ENCODE measurements at places on chromosomes 2 and 18. TPM values are rescaled to one million over a fixed set of nuclear protein-coding genes. Genes with fewer than 3 reads are reported as not detected.

GRCh38 chr2:96144481-96145035 lies 682 bp downstream of the DUSP2 start:
- DNase-seq: peak; percentile 52

- no peak for DNase-seq
Measured at GRCh38 chr2:46601328-46601963, 122.1 kb downstream of the TMEM247 start.

DNA sequence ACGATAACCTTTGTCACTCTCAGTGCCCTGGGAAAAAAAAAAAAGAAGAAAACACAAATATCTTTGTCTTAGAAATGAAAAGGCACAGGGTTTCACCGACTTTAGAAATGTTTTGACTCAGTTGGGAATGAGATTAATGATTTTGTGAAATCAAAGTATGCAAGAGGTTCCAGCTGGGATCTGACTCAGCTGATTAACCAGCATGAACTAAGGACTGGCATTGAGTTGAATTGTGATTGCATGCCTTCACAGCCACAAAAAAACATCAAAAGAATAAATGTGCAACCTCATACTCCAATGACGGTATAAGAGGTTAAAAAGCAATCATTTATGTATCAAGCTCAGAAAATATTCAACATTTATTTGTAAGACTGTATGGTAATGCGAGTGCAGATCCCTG lies 566.6 kb upstream of the DSEL start:
- DNase-seq: no peak

DNA sequence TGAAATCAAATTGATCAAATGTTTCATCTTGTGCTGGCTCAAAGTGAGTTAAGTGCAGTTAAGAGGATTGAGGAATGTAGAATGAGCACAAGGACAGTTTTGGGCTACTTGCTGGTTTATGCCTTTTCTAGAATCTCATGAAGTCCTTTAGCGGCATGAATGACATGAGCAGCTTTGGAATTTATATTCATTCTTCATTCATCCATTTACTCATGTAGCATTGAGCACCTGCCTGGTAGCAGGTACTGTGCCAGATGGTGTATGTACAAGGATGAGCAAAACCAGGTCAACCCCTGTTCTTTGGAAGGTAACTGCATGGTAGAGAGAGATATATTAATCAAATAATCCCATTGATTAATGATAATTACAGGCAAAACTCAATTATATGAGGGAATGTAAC lies 1.2 kb downstream of the ICOS start:
- no peak for DNase-seq

DNA sequence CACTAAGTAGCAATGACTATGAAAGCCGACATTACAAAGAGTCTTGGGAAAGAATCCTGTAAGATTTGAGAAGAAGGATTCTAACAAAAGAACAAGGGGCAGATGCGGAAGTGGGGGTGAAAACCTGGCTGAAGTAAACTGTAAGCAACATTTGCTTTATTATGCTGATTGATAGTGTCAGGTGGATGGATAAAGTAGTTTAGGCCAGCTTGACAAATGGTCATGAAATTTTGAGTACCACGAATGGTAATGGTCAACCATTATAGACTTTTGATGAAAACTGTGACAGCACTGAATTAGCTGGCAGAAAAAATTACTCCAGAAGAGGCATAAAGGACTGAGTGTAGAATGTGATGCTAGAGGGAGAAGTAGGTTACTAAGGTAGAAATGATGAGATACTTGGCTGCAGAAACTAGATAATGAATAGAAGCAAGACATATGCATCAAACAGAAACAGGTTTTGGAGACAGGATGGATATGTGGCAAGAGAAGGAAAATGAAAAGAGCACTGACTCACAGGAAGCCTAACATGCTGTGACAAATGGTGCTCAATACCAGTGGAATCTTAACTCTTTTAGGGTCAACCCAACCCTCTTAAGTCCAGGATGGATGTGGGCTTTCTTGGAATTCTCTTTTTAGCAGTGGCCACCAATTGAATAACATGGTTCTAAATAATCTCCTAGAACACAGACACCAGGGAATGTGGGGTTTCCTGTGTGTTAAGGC lies 6.8 kb downstream of the THUMPD2 start:
- no peak for DNase-seq

DNA sequence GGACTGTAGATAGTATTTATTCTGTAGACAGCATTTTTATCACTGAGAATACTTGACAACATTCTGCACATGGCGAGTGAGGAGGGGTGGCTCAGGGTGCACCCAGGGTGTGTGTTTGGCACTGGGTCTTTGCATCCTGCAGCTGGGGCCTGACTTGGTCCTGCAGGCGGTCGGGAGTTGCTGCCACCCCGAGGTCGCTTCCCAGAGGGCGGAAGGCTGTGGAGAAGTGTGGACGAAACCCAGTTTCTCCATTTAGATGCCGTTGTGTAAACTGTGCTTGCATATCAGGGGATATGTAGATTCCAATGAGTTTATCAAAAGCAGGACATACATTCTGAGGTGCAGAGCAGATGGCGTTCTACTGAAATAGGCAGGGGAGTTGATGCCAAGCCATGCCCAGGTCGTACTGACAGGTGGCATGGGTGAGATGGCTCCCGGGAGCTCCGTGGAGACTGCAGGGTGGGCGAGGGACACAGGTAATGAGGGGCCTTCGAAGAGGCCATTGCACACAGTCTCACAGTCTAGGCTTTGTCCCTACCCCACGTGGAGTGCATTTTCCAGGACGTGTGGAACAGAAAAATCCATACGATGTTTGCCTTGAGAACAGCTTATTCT lies 74.5 kb downstream of the RTP5 start:
- DNase-seq: peak; percentile 13

DNA sequence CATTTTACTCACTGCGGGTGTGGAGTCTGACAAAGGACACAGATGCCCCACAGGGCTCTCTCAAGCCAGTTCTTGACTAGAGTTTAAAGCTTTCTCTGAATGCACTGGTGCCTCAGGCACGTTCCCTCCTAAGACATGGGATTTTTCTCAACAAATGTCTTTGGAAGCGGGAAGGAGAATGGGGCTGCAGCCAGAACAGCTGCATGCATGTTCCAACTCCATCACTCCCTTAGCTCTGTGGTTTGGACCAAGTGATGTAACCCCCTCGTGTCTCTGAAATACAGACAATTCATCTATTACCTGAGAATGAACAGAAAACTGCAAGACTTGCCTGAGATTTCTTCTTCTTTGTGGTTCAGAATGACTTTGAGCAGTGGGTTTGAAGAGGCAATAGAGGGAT lies 141.7 kb upstream of the SERPINE2 start:
- no peak for DNase-seq

GRCh38 chr2:239762106-239762505 lies 263.0 kb downstream of the NDUFA10 start:
- DNase-seq: no peak

GRCh38 chr2:239182981-239183791 lies 217.6 kb downstream of the HDAC4 start:
- peak; percentile 20 for DNase-seq

- no peak for DNase-seq
Measured at GRCh38 chr2:115848192-115848591, 1405.8 kb downstream of the DPP10 start.

GRCh38 chr2:60515721-60516226 lies 37.7 kb downstream of the BCL11A start:
- DNase-seq: peak; percentile 24

- no peak for DNase-seq
Measured at GRCh38 chr2:176585791-176586190, 316.5 kb downstream of the MTX2 start.

- DNase-seq: no peak
Measured at GRCh38 chr2:53751728-53752127, 15.9 kb upstream of the CHAC2 start.

DNA sequence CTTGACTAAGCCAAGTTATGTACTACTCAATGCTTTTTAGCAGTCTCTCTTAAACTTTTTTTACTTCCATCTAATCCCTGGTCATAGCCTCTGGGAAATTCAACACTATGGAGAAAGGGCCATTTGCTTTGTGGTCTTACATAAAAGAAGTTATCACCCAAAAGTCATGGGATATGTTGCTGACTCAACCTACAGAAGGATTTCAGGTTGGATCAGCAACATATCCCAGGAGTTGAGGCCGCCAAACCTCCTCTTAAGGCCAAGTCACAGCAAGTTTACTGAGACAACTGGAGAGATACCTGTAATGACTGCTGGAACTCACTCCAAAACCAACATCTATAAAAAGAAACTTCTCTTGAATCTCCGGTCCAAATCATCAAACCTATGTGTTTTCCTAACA lies 141.1 kb downstream of the IRS1 start:
- no peak for DNase-seq

CPLX4 gene
- not detected for total RNA-seq

PID1 gene
- 1.9 TPM for total RNA-seq

GPAT2 gene
- total RNA-seq: not detected

UGT1A4 gene
- not detected for total RNA-seq
